ENCODE measurements at places on chromosomes 16 and 17.
A peak's percentile ranks its signal among the peaks of the same experiment; 100 is the strongest.

DNA sequence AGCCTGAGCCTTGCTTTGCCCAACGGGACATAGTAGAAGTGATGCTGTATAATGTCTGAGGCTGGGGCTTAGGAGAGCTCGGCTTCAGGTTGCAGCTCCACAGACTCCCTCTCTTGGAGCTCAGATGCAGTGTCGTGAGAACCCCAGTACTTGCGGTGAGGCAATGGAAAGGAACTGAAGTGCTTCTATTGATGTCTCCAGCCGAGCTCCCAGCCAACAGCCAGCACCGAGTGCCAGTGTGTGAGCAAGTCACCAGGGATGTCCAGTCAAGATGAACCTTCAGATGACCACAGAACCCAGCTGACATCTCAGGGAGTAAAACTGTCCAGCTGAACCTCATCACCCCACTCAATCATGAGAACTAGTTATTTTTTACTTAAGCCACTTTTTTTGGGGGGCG lies 268.1 kb downstream of the IRF8 start:
- no peak for DNase-seq

- DNase-seq: no peak
Measured at GRCh38 chr17:76008208-76008607, 7.6 kb downstream of the CDK3 start.

DNA sequence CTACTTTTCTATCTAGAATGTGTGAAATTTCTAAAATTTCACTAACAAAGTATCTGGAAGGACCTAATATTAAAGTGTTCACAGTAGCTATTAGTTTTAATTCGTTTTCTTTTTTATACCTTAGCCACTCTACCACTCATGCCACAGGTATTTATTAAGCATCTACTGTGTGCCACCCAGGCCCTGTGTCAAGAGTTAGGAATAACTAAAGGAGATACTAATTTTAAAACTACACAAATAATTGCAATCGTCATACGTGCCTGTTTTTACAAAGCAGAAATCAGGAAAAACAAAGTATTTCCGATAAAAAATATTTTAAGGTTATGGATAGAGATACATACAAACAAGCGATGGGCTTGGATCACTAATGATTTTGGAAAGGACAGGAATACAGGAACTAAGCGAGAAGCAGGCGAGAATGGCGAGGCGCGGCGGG lies 483 bp upstream of the EEF2K start:
- DNase-seq: no peak

- DNase-seq: no peak
Measured at GRCh38 chr17:63525190-63525946, 2.2 kb downstream of the KCNH6 start.

DNA sequence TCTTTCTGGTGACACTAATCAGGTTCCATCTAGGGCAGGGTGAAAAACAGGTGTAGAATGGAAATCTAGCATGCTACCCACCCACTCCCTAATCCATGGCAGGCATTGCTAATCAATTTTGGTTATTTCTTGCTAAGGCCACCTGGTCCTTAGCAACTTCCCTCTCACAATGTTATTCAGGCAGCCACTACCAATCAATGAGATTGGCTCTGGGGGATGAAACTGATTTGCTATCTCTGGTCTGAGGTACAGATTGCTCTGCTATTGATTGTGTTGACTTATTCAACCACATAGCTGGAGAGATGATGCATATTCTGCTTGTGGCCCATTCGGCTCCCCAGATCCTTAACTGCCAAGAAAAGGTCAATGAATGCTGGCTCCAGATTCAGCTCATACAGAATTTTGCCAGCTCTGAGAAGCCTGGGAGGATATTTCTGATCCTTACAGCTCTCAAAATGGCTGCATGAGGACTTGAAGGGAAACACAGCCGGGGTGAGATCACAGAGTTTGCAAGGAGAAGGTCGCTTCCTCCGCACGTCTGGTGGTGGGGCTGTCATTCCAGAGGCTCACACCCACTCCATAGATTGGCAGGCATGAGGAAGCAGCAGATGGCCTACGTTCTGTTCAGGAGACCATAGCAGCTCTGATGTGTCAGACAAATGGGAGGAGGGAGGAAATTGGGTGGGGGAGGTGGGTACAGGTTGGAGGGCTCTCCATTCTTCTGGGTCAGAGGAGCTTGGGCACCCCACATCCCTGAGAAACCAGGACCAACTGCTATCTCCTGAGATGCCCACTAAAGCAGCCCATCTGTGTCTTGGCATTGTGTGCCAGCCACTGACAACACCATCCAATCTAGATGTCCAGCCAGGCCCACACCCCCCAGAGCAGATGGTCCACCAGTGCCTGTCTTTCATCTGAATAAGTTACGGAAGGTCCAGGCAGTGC lies 22.3 kb downstream of the SEZ6 start:
- DNase-seq: no peak

DNA sequence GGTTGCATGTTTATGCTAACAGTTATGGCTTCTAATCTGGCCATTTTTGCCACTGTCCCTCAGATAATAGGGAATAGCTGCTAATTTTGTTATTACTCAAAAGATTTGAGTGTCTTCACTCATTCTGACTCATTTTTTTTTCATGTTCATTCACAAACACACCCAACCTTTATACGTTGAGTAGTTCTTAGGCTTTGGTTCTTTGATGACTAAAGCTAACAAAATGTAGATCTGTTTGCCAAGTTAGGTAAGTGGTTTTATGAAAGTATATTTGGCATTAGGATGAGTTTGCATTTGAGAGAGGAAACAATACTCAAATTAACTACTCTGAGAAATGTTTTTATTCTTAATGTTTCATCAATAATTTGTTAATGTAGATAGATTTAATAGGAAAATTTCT lies 3.6 kb downstream of the MAP2K4 start:
- no peak for DNase-seq

- DNase-seq: no peak
Measured at GRCh38 chr16:51919736-51920135, 627.2 kb downstream of the TOX3 start.

GRCh38 chr16:80994451-80994850 lies 12.2 kb downstream of the CMC2 start:
- no peak for DNase-seq

- no peak for DNase-seq
Measured at GRCh38 chr16:23482778-23483177, 27.5 kb downstream of the GGA2 start.

- no peak for DNase-seq
Measured at GRCh38 chr17:78299049-78299448, 60.8 kb downstream of the SOCS3 start.

DNA sequence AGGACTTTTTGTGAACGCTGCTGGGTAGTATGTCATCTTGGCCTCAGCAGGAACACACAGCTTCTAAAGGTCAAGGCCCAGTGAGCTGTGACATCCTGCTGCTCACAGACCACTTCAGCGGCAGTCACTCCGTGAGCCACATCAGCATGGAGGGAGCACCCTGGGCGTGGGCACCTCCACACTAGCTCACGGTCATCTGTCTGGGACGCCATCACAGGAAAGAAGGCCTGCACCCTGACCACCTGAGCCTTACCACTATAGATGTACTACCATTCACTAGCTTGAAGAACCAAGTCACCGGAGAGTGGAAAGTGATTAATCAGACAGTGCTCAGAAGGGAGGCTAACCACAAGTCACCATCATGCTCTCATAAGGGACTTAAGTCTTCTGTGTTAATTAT lies 3.3 kb downstream of the AXIN1 start:
- no peak for DNase-seq

GRCh38 chr16:49608779-49609178 lies 235.2 kb downstream of the C16orf78 start:
- peak; percentile 56 for DNase-seq

DNA sequence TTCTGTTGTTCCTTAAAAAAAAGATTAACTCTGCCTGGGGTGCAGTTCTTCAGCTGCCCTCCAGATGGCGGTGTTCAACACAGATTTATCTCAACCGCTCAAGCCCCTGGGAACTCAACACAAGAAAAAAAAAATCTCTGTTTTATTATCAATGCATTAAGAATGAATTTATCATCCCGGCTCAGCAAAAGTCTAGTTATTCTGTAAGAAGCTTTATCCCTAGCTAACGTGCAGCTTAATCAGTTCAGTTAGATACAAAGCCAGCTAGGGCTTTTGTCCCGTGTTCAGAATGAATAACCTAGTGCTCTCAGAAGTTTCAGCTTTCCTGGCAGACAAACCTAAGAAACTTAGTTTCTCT lies 475.9 kb upstream of the CCL2 start:
- DNase-seq: peak; percentile 36

DNA sequence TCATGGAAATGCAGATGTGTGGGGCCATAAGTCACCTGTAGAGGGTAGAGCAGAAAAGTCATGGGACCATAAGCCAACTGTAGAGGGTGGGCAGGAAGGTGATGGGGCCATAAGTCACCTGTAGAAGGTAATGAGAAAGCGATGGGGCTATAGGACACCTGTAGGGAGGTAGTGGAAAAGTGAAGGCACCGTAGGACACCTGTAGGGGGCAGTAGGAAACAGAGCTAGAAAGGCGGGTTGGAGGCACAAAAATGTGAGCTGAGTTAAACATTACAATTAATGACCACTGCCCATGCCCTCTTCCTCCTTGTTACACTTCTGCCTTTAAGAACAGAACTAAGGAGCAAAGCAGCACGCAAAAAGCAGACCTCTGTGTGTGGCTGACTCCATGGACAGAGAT lies 150.1 kb downstream of the SHISA6 start:
- no peak for DNase-seq

- DNase-seq: no peak
Measured at GRCh38 chr16:88545781-88546180, 24.4 kb upstream of the ZC3H18 start.

DNA sequence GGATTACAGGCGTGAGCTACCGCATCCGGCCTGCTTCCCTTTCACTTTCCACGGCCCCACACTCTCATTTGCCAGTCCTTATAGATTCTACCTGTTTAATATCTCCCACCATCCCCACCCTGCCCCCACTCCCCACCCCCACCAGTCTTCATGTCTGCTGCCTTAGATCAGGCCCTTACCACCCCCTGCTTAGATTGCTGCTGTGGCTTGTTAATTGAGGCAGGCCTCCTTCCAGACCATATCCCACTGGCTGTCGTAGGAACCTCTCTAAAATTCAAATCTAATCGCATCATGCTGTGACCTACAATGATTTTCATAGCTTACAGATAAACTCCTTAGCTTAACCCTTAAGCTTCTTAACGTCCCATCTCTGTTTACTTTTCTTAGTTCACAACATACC lies 4.9 kb downstream of the IQCK start:
- no peak for DNase-seq
